ENCODE measurements at places on chromosomes 5 and 9. TPM values are rescaled to one million over a fixed set of nuclear protein-coding genes. Genes with fewer than 3 reads are reported as not detected.
A peak's percentile ranks its signal among the peaks of the same experiment; 100 is the strongest.

DNA sequence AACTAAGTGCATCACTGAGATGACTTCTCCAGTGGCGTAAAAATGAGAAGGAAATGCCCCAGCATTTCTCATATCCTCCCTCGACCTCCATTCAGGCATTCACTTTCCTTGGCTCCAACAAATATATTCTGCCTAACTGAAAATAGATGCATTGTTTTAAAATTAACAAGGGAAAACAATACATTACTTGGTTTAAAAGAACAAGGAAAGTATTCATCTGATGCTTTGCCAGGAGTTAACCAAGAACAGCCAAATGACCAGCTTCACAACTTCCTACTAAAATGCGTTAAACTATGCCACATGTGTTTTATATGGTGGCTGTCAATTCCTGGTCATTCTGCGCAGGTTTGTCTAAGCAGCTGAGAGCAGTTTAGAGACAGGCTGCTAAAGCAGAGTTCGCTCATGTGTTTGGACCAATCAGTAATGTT is 121.4 kb downstream of the GNAQ start:
- H3K27me3 ChIP-seq, result no peaks in the 10 kb centered on the region
- no peak overlapping the region for H3K27ac ChIP-seq
- no peak for DNase-seq
- no peaks in the 10 kb centered on the region for H3K36me3 ChIP-seq
- no peak overlapping the region for H3K4me3 ChIP-seq

DNA sequence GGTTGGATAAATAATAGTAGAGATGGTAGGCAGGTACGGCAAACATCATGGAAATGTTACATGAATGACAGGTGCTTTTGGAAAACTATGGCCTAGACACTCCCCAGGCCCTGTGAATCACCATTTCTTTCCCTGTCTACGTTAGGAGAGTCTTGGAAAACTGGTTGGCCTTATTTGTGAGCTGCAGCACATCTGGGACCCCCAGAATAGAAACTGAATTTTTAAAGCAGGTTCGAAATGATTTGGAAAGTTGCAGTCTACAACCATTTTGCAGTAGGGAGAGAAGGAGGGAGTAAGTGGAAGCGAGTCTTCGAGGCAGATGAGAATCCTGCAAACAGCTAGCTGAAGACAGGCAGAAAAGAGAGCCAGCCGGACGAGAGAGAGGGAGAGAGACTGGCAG is 13.0 kb downstream of the C1QTNF2 start:
- peaks cover 28% of the 10 kb centered on the region for H3K4me1 ChIP-seq
- no peaks in the 10 kb centered on the region for H3K27me3 ChIP-seq
- H3K4me3 ChIP-seq, result no peak overlapping the region
- H3K36me3 ChIP-seq, result no peaks in the 10 kb centered on the region
- H3K27ac ChIP-seq, result peak overlapping the region; percentile 62

- peaks cover 82% of the 10 kb centered on the region for H3K4me1 ChIP-seq
- H3K27ac ChIP-seq, result peak overlapping the region; percentile 53
- H3K36me3 ChIP-seq, result no peaks in the 10 kb centered on the region
- DNase-seq, result peak; percentile 92
- peak overlapping the region; percentile 55 for H3K4me3 ChIP-seq
Observed at GRCh38 chr5:132259069-132259851, 1.8 kb downstream of the PDLIM4 start.

- no peaks in the 10 kb centered on the region for H3K4me1 ChIP-seq
- no peak overlapping the region for H3K27ac ChIP-seq
- H3K36me3 ChIP-seq, result no peaks in the 10 kb centered on the region
- no peaks in the 10 kb centered on the region for H3K27me3 ChIP-seq
- no peak overlapping the region for H3K4me3 ChIP-seq
Observed at GRCh38 chr9:87178302-87178701, 231.0 kb upstream of the GAS1 start.

GRCh38 chr9:130882696-130883225 is 13.9 kb downstream of the QRFP start:
- H3K36me3 ChIP-seq, result peaks cover 97% of the 10 kb centered on the region
- no peak overlapping the region for H3K4me3 ChIP-seq
- peaks cover 5% of the 10 kb centered on the region for H3K4me1 ChIP-seq
- no peak overlapping the region for H3K27ac ChIP-seq
- no peak for DNase-seq
- H3K27me3 ChIP-seq, result no peaks in the 10 kb centered on the region

DNA sequence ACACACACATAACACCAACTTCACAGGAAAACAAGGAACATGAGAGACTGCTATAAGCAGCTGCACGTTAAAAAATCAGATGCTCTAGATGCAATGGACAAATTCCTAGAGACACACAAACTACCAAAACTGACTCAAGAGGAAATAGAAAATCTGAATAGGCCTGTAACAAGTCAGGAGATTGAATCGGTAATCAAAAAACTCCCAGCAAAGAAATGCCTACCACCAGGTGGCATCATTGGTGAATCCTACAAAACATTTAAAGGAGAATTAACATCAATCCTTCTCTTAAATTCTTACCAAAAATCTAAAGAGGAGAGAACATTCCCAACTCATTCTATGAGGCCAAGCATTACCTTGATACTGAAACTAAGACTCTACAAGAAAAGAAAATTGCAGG is 54.9 kb downstream of the NDST1 start:
- DNase-seq, result peak; percentile 56
- H3K27me3 ChIP-seq, result no peaks in the 10 kb centered on the region
- H3K27ac ChIP-seq, result no peak overlapping the region

- H3K36me3 ChIP-seq, result no peaks in the 10 kb centered on the region
- no peak overlapping the region for H3K4me3 ChIP-seq
- DNase-seq, result no peak
Observed at GRCh38 chr9:122425087-122425486, 52.6 kb downstream of the OR1J1 start.

DNA sequence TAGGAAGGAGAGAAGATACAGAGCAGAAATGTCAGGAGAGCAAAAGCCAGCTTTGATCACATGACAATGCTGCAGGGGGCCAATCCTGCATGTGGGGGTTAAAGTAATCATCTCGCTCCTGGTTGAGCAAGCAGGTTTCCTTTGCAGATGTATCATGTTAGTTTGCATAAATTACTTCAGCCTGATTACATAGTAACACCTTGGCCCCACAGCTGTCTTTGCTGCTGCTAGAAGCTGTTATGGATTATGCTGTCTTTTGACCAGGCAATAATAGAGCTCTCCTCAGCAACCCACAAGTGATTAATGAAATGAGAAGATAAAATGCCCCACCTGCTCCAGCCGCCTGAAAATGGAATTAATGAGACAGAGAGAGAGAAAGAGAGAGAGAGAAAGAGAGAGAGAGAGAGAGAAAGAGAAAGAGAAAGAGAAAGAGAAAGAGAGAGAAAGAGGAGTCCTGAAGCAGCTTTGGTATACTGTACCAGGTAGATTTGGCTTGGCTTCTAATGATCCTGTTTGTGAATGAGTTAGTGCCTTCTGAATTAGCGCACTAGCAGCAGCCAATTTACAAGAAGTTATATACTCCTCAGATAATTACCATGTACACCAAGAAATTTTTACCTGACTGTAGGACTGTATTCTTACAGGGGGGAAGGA is 174.3 kb upstream of the RORB start:
- H3K4me3 ChIP-seq, result no peak overlapping the region
- no peaks in the 10 kb centered on the region for H3K27me3 ChIP-seq
- H3K36me3 ChIP-seq, result no peaks in the 10 kb centered on the region
- H3K27ac ChIP-seq, result no peak overlapping the region

DNA sequence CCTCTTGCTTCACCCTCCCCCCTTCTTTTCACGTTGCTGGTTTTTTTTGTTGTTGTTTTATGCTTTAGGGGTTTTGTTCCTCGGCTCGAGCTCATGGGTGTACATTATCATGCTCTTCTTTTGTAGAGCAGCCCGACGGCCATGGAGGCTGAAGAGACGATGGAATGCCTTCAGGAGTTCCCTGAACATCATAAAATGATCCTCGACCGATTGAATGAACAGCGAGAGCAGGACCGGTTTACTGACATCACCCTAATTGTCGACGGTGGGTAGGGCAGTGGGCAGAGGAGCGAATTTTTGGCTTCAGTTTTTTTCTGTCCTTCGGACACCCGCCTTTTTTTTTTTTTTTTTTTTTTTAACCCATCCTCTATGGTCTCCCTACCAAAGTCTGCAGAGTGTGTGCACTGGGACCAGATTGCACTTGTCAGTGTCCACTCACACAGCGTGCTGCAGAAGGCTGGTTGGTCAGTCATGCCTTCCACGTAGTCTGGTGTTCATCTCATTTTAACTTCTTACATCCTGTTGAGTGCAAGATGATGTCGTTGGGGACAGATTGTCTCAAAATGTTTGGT is 1.3 kb downstream of the ZNF131 start:
- H3K27me3 ChIP-seq, result no peaks in the 10 kb centered on the region

GRCh38 chr5:72040513-72040912 is 66.8 kb upstream of the MAP1B start:
- no peak for DNase-seq
- no peaks in the 10 kb centered on the region for H3K27me3 ChIP-seq
- H3K27ac ChIP-seq, result no peak overlapping the region
- no peaks in the 10 kb centered on the region for H3K4me1 ChIP-seq
- H3K4me3 ChIP-seq, result no peak overlapping the region

DNA sequence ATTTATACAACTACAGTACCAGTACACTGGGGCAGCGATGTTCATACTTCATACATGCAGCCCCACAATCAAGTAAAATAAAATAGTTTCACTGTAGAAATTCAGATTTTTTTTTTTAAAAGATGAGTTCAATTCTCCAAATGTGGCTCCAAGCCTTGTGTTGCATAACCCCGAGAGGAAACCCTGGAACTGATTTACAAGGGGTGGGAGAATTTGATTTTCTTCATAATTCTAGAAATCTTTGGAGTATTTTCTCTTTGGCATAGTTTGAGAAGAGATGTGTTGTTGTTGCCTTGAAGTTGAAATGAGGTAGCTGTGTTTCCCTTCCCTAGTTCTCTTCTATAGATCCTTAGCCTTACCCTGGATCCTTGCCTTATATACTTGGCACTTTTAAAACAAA is 3.1 kb downstream of the RHOBTB3 start:
- no peaks in the 10 kb centered on the region for H3K27me3 ChIP-seq
- H3K36me3 ChIP-seq, result no peaks in the 10 kb centered on the region
- peak overlapping the region; percentile 93 for H3K27ac ChIP-seq
- H3K4me1 ChIP-seq, result peaks cover 22% of the 10 kb centered on the region
- no peak for DNase-seq

DNA sequence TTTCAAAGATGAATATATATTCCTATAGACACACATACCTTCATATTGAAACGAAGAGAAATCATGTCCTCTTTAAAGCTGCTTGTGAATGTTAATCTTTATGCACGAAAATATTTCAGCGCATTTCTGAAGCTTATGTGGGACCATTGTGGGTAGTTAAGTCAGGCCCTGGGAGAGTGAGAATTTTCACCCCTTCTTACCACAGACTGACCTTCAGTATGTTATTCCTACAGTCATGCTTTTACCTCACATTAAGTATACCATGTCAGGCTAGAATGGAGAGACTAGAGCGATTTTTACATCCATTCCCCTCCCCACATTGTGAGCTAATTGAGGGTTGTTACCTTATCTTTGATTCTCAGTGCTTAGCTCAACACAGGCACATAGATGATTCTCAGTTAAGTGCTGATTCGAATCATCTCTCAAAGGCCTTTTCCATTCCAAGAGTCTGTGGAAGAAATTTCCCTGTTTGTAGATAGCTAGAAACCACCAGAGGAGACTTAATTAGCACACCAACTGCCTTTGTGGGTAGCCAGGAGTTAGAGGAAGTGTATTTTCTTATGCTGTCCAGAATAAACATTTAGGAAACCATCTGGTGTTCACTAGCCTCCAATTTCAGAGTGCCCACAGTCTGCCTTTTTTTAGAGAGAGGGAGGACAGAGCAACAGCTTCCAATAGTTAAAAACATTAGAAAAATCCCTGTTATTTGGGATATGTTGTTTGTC is 110.5 kb downstream of the MEGF10 start:
- peaks cover 7% of the 10 kb centered on the region for H3K27me3 ChIP-seq
- H3K4me1 ChIP-seq, result no peaks in the 10 kb centered on the region
- no peaks in the 10 kb centered on the region for H3K36me3 ChIP-seq
- no peak overlapping the region for H3K4me3 ChIP-seq

DNA sequence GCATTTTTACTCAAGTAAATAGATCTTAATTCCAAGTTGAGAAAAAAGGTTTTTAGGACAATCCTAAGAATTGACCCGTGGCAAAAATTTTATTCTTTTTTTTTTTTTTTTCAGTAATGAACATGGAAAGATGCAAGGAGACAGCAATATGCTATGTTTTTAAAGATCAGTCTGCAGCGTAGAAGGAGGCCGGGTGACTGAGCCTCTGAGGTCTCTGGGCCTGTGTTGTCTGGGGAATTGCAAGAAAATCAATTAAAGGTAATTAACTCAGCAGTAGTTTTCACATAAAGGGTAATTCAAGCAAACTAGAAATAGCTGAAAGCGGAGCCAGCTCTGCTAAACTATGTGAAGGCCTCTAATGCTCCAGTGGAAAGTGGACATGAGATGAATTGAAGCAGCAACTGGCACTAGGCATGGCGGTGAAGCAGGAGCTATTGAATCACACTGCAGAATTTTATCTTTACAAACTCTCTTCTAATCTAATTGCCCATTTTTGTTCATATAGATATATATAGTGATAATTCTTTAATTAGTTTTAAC is 285.2 kb upstream of the ITGA1 start:
- H3K36me3 ChIP-seq, result no peaks in the 10 kb centered on the region
- DNase-seq, result peak; percentile 6
- no peak overlapping the region for H3K4me3 ChIP-seq

DNA sequence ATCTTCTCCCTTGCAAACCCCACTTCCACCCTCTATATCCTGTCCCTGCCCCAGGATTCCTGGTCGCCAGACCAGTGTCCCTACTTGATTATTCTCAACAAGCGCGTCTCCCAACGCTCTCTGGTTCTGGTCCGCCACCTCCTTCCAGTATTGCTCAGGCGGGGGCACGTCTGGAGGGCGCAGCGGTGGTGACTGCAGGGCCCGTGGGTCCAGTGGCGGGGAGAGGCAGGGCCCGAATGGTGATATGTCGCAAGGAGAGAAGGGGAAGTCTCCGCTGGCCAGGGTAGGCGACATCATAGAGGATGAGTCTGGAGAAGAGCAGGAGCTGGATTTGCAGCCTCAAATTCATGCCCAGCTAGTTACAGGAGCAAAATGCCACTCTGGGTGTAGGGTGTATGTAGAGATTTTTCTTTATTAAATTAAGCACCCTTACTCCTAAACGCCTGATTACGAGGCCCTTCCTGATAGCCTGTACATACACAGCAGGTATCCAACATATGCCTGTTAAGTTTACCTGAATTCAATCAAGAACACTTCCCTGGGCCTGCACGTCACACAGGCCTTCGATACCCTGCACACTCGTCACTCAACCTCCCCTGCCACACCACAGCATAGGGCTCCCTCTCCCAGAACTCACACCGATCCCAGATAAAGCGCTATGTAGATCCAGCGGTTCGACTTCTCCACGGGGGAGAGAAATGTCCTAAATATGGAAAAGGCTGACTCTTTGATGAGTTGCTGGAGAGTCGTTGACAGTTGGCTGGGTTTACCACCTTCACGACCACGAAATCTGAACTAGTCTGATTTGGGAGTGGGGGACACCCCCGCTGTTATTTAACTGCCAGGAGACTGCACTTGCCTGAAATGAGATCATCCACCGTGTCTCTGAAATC is 4.8 kb downstream of the MCIDAS start:
- H3K4me1 ChIP-seq, result peaks cover 34% of the 10 kb centered on the region
- peaks cover 69% of the 10 kb centered on the region for H3K27me3 ChIP-seq

SMIM33 gene
- not detected for total RNA-seq

CNTNAP3 gene
- not detected for total RNA-seq

TNFSF15 gene
- 1.4 TPM for total RNA-seq

RAPGEF6 gene
- 33.8 TPM for total RNA-seq

OR1Q1 gene
- not detected for total RNA-seq

ENC1 gene
- total RNA-seq, result 57.5 TPM

RFESD gene
- total RNA-seq, result not detected

FCN1 gene
- 2.8 TPM for total RNA-seq

PCSK1 gene
- 0.72 TPM for total RNA-seq
